Activated CD8-positive, alpha-beta memory T cell treated with anti-CD3 and anti-CD28 coated beads, Interleukin-2, amount 50 U/mL, for 4 hours (primary cell): ENCODE measurements at places on chromosomes 5 and 9.

GRCh38 chr9:38619556-38620447 lies 594 bp downstream of the ANKRD18A start:
- DNase-seq, result peak; percentile 16

DNA sequence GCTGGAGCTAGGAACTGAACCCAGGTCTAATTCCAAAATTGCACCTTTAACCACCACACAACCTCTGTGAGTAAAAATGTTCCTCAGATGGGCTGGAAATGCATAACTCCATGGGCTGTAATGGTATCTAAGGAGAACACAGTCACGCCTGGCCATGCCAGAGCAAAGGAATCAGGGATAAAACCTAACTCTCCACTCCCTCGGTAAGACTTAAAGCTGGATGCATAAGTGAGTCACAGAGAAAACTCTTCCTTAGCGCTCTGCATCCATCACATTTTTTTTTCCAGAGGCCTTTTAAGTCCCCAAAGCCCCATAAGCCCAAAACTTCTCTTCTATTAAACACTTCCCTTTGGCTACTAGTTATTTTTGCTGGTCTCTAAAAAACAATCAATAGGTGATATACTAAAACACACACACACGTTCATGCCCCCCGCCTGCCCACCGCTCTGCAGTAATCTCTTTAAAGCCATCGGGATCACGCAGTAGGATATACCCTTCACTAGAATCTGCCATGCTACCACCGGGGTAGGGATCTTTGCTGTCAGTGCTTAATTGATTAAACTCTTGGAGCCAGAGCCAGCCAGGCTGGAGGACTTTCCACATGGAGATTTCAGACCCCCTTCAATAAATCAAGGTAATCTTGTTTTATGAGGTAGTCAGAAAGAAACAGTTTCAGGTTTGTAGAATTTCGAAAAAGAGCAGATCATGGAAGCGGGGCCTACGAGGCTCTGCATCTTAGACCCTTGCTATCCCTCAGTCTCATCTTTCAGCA lies 212.9 kb downstream of the MAPKAP1 start:
- DNase-seq, result no peak

GRCh38 chr9:89427621-89428221 lies 70.2 kb downstream of the SEMA4D start:
- peak; percentile 87 for DNase-seq

DNA sequence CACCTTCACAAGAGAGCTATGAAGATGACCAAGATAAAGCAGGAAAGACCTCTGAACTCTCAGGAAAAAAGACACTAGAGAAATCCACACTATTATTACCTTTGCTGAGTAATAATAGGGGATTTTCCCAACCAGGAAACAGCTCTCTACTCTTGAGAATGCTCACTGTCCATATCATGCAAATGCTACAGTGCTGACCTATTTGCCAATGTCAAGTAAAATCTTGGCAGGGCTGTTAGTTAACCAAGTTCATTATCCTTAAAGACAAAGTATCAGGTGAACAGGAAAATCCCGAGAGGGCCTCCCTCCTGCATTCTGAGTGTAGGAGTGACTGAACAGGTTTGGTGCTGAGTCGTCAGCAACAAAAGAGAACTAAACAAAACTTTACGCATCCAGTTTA lies 306.6 kb downstream of the ACTL7B start:
- no peak for DNase-seq

DNA sequence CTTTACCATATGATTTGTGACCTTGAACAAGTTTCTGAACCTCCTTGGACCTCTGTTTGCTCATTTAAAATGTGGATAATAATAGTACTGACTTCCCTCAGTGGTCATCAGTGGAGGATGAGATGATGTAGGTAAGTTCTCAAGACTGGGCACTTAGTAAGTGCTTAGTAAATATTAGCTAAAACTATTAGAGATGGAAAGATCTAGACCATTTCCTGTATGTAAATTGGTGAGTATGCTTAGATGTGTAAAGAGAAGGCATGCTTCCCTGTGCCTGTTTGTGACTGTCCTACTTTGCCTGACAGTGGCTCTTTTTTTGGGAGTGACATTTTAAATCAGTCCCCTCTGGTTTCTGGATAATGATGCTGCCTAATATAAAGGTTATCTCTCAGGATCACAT lies 288.1 kb downstream of the GABRB2 start:
- no peak for DNase-seq

- no peak for DNase-seq
Measured at GRCh38 chr9:99166149-99166548, 55.6 kb downstream of the ALG2 start.

DNA sequence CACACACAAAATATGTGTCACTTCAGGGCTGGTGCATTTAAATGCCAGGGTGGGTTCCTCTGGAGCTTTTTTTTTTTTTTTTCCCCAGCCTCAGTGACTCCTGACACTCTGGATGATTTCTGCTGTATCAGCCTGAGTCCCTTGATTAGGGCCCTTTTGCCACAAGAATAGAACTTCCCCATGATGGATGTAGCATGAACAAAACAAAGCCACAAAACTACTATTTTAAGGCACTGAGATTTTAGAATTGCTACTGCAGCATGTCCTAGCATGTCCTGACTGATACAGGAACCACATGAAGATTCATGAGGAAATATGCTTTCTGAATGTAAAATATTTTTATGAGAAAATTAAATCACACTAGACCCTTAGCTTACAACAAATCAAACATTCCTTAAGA lies 13.9 kb upstream of the ADGRD2 start:
- no peak for DNase-seq

DNA sequence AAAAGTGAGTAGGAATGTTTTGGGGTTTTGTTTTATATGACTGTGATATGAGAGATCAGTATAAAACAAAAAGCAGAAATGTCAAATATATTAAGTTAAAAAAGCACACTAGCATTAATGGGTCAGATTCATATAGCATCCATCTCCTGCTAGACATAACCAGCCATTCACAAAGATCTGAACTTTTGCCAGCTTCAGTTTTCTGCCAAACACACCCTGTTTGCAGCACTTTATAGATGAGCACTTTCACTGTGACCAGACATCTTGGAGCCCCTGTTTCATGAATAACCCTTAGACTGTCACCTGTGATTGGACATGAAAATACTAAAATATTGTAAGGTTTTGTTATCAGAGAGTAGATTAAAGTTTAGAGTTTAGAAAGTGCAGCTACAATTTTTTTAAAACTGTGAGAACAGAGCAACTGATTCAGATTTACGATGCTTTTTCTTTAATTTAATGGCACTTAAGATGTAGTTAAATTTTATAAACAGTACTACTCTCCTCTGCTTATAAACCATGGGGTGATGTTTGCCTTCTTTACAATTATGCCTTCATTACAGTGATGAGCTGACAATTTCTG lies 142.6 kb downstream of the KCTD16 start:
- no peak for DNase-seq

DNA sequence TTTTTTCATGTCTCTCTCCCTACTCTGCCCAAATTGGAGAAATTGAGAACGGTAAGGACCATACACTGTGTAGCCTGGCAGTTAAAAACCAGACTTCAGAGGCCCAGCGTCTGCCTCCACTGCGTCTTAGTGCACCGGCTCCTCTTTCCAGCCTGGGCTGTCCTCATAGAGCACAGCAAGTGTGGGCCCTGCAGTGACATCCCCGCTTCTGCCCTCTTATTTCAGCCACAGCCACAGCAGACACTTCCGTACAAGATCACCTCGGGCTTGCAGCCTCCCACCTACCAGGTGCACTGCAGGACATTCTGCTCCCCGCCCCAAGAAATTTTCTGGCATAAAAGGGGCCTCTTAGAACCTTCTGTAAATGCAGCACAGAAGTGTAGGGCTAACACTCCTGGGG lies 21.4 kb upstream of the SMIM23 start:
- no peak for DNase-seq

DNA sequence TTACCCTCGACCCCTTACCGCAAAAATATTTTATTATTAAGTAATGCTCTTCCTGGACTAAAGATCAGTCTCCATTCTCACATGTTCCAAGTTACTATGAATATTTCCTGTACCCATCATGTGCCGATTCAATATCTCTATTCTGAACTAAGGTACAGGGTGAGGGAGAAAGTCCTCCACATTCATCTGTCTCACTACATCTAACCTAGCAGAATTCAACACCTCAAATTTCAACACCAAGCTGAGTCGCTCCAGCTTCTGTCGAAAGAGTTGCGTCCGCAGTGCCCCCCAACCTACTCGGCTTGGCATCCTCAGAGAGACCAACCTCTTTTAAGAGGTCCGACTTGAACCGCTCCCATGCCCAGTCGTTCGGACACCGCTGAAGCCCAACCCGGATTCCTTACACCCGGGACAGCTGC lies 1.0 kb downstream of the CERT1 start:
- no peak for DNase-seq

DNA sequence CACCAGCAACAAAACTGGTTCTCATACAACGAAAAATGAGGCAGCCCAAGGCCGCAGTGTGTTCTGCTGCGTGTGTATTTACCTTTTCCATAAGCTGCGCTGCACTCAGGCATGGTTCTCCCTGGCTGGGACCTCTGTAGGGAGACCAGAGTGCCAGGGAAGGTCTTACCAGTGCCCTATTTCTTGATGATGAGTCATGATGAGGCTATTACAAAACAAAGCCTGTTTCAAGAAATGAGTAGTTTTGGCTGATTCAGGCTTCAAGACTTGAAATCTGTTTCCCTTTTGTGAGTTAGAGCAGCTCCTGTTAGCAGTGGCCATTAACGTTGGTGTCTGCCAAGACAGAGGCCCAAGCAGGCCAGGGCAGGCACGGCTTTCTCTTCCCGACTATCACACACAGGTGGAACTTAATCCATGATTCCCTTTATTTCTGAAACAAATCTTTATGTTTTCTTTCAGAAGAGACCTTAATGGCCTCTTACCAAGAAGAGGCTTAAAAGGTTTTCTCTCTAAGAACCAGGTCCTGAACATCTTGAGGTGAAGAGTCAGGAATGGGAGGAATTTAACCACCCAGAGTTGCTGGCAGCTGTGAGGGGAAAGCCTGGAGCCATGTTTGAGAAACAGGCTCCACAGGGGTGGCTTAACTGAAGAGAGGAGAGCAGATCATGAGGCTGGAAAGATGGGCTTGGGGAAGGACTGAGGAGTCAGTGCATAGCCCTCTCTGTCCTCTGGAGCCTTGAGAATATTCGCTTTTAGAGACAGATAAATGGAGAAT lies 41.4 kb upstream of the TIFAB start:
- DNase-seq, result no peak

- no peak for DNase-seq
Measured at GRCh38 chr9:4784403-4784802, 8.3 kb upstream of the RCL1 start.

GRCh38 chr9:120645760-120646159 lies 65.8 kb upstream of the CDK5RAP2 start:
- no peak for DNase-seq

DNA sequence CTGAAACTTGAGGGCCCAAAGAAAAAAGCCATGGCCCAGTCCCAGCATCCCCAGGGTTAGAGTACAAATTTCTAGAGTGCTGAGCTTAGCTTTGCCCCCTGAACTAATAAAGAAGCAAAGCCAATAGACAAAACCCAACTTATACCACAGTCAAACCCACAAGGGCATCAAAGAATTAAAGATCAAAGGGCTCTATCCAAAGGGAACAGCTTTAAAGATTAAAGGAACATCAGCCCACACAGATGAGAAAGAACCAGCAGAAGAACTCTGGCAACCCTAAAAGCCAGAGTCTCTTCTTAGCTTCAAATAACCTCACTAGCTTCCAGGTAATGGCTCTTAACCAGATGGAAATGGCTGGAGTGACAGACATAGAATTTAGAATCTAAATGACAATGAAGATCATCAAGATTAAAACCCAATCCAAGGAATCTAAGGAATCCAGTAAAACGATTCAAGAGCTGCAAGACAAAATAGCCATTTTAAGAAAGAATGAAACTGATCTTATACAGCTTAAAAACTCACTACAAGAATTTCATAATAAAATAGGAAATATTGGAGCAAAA lies 93.9 kb downstream of the YIPF5 start:
- DNase-seq, result no peak

DNA sequence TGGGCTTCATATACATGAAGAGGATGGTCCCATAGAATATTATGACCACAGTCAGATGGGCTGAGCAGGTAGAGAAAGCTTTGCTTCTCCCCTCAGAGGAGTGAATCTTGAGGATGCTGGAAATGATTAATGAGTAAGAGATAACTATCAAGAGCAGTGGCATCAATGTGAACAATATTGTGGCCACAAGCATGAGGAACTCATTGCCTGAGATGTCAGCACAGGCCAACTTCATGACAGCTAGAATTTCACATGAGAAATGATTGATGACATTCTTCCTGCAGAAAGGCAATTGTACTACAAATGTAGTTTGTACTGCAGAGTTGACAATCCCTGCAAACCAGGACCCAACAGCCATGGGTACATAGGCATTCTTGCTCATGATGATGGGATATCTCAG lies 586 bp downstream of the OR13C9 start:
- no peak for DNase-seq

DNA sequence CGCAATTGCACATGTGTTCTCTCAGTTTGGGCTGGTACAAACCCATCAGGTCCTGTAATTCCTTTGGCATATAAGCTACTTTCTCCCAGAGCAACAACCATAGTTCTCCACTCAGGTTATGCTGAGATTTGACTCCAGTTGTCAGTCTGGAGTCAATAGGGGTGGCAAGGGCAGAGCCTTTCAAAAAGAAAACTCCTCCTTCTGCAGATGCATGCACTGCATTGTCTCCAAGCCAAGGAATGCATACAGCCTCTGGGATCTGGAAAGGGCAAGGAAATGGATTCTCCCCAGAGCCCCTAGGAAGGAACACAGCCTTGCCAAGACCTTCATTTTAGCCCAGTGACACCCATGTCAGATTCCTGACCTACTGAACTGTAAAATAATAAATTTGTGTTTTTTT lies 31.0 kb upstream of the GZMA start:
- no peak for DNase-seq

DNA sequence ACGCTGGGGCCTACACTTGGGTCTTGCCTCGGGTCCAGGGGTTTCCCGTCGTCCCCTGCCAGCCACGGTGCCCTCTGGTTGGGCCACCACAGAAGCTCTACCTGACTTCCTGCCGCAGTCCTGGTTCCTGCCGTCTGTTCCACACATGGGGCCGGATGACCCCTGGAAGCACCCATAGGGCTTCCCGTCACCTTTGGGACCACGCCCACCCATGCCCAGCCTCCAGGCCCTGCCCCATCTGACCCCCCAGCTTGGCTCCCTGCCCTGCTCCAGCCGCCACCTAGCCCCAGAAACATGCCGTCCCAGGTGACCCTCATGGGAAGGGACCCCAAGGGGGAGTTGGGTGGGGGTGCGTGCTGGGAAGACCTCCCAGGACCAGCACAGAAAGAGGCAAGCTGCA lies 13.7 kb downstream of the MRPL36 start:
- no peak for DNase-seq

- no peak for DNase-seq
Measured at GRCh38 chr5:110634475-110634874, 92.0 kb downstream of the TMEM232 start.

GRCh38 chr5:79759436-79759835 lies 69.8 kb downstream of the CMYA5 start:
- DNase-seq, result no peak

DNA sequence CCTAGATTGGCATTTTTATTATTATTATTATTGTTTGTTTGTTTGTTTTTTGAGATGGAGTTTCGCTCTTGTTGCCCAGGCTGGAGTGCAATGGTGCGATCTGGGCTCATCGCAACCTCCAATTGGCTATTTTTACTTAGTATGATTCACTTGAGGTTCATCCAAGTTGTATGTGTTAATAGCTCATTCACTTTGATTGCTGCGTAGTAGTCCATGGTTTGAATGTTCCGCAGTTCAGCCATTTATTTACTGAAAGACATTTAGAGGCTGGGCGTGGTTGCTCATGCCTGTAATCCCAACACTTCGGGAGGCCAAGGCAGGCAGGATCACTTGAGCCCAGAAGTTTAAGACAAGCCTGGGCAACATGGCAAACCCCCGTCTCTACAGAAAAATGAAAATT lies 22.6 kb upstream of the MELK start:
- no peak for DNase-seq

GRCh38 chr5:79109527-79110492 lies 1.8 kb upstream of the BHMT start:
- peak; percentile 28 for DNase-seq
